Hematopoietic multipotent progenitor cell treated with erythropoietin and hydrocortisone succinate and interleukin-3 and kit ligand, for 6 days (in vitro differentiated cells): ENCODE measurements at places on chromosomes 2 and 18.

DNA sequence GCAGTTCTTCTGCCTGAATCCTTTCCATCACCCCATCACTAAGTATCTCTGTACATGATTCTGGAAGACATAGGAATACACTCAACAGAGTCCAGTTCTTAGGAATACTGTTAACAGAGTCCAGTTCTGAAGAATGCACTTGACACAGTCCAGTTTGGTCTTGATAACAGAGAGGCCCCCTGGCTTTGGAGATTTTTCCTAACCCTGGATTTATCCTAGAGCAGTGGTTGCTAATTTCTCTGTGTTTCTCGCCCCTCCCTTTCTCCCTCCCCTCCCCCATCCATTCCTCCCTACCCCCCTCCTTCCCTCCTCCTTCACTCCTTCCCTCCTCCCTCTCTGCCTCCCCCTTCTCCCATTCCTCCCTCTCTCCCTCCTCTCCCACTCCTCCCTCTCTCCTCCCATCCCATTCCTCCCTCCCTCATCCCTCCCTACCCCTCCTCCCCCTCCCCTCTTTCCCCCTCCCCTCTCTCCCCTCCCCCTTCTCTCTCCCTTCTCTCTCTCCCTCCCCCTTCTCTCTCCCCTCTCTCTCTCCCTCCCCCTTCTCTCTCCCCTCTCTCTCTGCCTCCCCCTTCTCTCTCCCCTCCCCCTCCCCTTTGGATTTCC is 105.4 kb downstream of the RTN4 start:
- no peak for DNase-seq

DNA sequence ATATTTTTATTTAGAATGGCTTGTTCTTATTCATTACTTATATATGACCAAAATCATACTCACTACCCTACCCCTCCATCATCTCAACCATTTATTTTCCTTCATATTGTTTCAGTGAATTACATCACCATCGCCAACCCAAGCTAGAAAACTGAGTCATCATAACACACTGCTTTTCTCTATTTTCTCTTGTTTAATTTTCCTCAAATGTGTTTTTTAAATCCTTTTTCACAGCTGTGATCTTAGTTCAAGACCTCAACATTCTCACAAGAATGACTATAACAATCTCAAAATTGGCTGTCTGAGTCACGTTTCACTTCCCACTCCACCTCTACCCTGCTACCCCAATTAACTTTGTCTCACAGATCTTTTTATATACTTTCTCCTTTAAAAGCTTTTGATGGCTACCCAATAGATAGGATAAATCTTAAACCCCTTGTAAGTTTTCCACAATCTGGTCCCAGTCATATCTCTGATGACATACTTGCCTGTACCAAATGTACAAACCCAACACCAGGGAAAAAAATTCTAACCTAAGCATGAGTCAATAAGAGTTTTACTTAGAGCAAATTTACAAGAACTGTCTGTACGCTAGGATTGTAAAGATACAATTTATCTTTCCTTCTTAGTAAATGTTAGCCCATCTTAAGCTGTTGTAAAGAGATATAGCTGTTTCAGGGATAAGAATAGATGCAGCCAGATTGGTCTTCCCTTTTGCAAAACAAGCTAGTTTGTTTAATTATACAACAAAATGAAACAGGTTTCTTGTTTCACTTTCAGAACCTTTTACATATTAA is 635.1 kb upstream of the SLC39A10 start:
- DNase-seq = no peak

DNA sequence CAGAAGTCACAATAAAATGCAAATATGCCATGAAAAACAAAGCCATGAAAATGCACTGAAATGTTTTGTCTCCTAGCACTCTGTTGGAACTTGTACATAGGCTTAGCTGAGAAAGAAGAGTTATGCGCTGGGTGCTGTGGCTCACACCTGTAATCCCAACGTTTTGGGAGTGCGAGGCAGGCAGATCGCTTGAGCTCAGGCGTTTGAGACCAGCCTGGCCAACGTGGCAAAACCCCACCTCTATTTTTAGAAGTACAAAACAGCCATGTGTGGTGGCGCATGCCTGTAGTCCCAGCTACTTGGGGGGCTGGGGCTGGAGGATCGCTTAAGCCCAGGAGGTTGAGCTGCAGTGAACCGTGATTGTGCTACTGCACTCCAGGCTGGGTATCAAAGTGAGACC is 39.9 kb downstream of the IRS1 start:
- no peak for DNase-seq

GRCh38 chr2:207835805-207836204 is 66.1 kb upstream of the FZD5 start:
- no peak for DNase-seq

- DNase-seq = no peak
Measured at GRCh38 chr2:224040753-224041152, 1.7 kb upstream of the SERPINE2 start.
